Uterus (tissue), 4 donors: ENCODE measurements at places on chromosomes 2 and 18. TPM values are rescaled to one million over a fixed set of nuclear protein-coding genes. Genes with fewer than 3 reads are reported as not detected.

Gene CRIM1
- 51.2 TPM for total RNA-seq

Gene TRPM8
- total RNA-seq: not detected

Gene KCNG2
- total RNA-seq: not detected

Gene IL36A
- total RNA-seq: not detected

Gene ANAPC1
- 6.8 TPM for total RNA-seq

Gene ZNF24
- 22.0 TPM for total RNA-seq

DNA sequence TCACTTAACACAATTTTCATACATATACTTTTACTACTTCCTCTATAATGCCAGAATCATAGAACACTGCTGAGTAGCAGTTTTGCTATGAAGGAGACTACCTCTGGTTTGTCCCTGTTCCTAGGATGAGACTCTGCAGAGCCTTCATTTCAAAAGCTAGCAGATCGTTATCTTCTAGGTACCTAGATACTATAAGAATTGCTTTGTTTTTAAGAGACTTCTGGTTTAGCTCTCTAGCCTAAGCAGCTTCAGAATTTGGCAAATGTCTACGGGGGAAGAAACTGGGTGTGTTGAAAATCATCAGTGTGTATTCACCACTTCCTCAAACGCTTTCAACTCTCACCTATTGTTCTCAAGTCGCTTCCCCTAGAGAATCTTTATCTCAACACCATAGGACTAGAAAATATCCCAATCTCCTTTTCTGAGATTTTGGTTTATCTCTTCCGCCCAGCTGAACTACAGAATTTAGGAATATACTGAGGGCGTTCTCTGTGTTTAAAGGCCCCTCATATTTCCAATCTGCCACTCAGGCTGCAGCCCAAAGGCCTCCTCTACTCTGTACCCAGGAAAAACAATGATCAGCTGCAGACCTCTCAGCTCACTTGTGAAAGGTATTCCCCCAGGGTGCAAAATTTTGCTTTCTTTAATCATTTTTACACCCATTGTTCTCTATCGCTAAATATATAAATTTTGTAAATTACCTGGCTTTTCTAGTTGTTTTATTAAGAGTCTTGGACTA lies 28.7 kb downstream of the SMAD2 start:
- no peaks in the 10 kb centered on the region for H3K27me3 ChIP-seq
- H3K27ac ChIP-seq: no peak overlapping the region
- H3K4me3 ChIP-seq: no peak overlapping the region
- H3K4me1 ChIP-seq: no peaks in the 10 kb centered on the region

GRCh38 chr18:24248359-24248758 lies 109.5 kb downstream of the CABYR start:
- no peaks in the 10 kb centered on the region for H3K4me1 ChIP-seq
- no peaks in the 10 kb centered on the region for H3K36me3 ChIP-seq
- no peak for DNase-seq
- no peak overlapping the region for H3K27ac ChIP-seq

GRCh38 chr18:63457977-63458376 lies 18.8 kb upstream of the SERPINB5 start:
- no peak overlapping the region for H3K4me3 ChIP-seq
- DNase-seq: no peak
- no peaks in the 10 kb centered on the region for H3K36me3 ChIP-seq
- no peaks in the 10 kb centered on the region for H3K4me1 ChIP-seq

DNA sequence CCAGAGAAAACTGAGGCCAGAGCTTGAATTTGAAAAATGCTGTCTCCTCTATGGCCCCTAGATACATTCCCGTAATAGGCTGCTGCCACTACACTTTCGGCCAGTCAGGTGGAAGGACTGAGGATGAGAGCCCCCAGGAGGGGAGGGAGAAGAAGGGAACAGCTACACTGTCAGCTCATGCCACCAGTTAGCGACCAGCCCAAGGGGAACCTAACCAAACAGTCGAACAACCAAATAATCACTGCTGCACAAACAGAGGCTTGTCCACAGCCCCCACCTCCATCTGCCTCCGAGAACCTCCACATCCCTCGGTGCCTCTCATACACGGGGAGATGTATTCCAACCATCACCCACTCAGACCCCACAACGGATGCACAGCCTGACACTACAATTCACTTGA lies 7.3 kb downstream of the ZNF516 start:
- H3K27me3 ChIP-seq: no peaks in the 10 kb centered on the region
- peak overlapping the region; percentile 10 for H3K4me3 ChIP-seq
- H3K36me3 ChIP-seq: no peaks in the 10 kb centered on the region
- H3K4me1 ChIP-seq: peaks cover 6% of the 10 kb centered on the region
- no peak for DNase-seq

- H3K36me3 ChIP-seq: no peaks in the 10 kb centered on the region
- no peaks in the 10 kb centered on the region for H3K27me3 ChIP-seq
- H3K4me1 ChIP-seq: no peaks in the 10 kb centered on the region
- no peak overlapping the region for H3K4me3 ChIP-seq
Measured at GRCh38 chr2:38634684-38635083, 31.2 kb upstream of the GALM start.

DNA sequence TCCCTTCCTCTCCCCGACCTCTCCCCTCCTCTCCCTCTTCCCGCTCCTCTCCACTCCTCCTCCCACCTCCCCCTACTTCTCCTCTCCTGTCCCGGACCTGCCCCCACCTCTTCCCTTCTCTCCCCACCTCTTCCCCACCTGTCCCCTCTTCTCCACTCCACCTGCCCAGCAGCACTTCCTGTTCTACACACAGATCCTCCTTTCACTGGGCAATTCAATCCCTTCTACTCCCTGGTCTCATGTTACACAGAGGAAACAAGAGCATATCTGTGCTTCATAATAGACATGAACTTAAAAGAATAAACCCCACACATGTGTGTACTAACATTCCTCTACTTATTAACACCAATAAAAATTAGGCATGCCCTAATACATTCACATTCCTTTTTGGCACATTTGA lies 34.8 kb downstream of the TIMM21 start:
- no peak for DNase-seq
- H3K4me1 ChIP-seq: no peaks in the 10 kb centered on the region
- no peak overlapping the region for H3K27ac ChIP-seq
- H3K27me3 ChIP-seq: no peaks in the 10 kb centered on the region

- no peaks in the 10 kb centered on the region for H3K27me3 ChIP-seq
- no peak overlapping the region for H3K4me3 ChIP-seq
- H3K27ac ChIP-seq: no peak overlapping the region
- no peaks in the 10 kb centered on the region for H3K36me3 ChIP-seq
- DNase-seq: no peak
- no peaks in the 10 kb centered on the region for H3K4me1 ChIP-seq
Measured at GRCh38 chr2:165872101-165872791, 78.2 kb upstream of the GALNT3 start.

DNA sequence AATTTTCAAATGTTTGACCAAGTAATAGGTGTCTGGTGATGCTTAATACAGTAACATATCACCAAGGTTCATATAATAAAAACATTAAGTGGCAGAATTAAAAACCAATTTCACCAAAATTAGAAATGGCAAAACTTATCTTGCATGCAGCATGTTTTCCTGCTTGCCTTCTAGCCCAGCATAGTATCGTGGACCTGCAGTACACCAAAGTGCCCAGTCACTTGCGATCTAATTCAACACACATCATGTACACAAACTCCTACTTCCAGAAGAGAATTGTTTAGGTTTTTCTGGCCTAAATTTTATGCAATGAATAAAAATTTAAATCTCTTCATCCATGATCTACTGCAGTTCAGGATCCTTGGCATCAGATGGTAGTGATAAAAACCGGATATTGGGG lies 28.9 kb downstream of the LPIN2 start:
- peaks cover 8% of the 10 kb centered on the region for H3K4me1 ChIP-seq
- no peaks in the 10 kb centered on the region for H3K36me3 ChIP-seq
- H3K27ac ChIP-seq: no peak overlapping the region
- no peaks in the 10 kb centered on the region for H3K27me3 ChIP-seq
- DNase-seq: no peak
- H3K4me3 ChIP-seq: no peak overlapping the region

GRCh38 chr2:20175267-20175666 lies 49.7 kb downstream of the SDC1 start:
- no peaks in the 10 kb centered on the region for H3K4me1 ChIP-seq
- no peak overlapping the region for H3K27ac ChIP-seq
- H3K27me3 ChIP-seq: no peaks in the 10 kb centered on the region

DNA sequence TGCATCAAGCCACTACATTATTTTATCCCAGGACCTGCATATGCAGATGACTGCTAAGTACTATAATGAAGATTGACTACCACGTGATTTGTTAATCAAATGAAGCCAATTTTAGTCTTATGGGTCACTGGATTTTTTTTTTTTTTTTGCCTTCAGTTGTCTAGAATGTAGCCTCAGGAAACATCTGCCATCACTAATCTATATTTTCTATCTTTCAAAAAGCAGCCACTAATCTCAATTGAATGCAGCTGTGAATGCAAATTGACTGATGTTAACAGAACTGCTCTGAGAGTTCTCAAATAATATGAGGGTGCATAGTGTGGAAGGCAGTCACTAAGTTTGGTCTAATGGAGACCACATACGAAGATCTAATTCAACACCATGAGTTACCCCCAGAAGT lies 106.3 kb downstream of the ABCA12 start:
- no peaks in the 10 kb centered on the region for H3K4me1 ChIP-seq
- DNase-seq: no peak
- no peaks in the 10 kb centered on the region for H3K27me3 ChIP-seq
- no peak overlapping the region for H3K4me3 ChIP-seq
- H3K36me3 ChIP-seq: no peaks in the 10 kb centered on the region

GRCh38 chr2:235170536-235171521 lies 219.0 kb downstream of the SH3BP4 start:
- no peaks in the 10 kb centered on the region for H3K4me1 ChIP-seq
- H3K27me3 ChIP-seq: no peaks in the 10 kb centered on the region
- H3K4me3 ChIP-seq: no peak overlapping the region
- H3K36me3 ChIP-seq: no peaks in the 10 kb centered on the region
- no peak overlapping the region for H3K27ac ChIP-seq

- no peak overlapping the region for H3K4me3 ChIP-seq
- no peaks in the 10 kb centered on the region for H3K27me3 ChIP-seq
- no peaks in the 10 kb centered on the region for H3K4me1 ChIP-seq
- no peak for DNase-seq
- H3K27ac ChIP-seq: no peak overlapping the region
Measured at GRCh38 chr2:10914272-10914693, 2.5 kb downstream of the KCNF1 start.

DNA sequence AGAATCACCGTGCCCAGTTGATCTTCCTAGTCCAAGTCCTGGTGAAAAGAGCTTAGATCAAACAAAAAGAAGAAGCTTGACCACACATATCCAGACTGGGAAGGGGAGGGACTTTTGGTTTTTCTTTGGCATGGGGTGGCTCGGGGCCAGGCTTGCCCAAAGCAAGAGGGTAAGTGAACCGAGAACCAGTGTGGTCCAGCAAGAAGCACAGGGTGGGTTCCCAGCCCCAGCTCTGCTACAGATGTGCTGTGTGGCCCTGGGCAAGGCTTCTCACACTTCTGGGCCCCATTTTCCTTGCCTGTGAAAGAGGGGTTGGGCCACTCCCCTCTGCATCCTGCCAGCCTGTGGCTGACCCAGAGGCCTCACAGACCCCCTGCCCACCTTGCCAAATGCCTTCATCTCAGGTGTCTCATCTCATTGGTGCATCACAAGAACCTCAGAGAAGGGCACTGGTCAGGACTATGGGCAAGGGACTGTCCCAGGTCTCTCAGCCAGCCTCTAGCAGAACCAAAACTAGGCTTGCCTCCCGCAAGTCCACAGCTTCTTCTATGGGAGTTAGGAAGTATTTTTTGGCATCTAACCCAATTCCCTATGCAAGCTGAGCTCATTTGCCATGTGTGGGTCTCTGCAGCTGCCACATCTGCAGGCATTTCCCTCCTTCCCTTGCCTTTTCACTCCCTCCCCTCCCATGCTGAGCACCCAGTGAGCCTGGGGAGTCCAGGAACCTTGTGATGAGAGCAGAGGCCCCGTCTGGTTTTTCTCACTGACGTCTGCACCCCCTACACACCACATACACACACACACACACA lies 6.9 kb downstream of the ATP6V1B1 start:
- H3K4me3 ChIP-seq: no peak overlapping the region
- H3K36me3 ChIP-seq: no peaks in the 10 kb centered on the region
- no peaks in the 10 kb centered on the region for H3K27me3 ChIP-seq

DNA sequence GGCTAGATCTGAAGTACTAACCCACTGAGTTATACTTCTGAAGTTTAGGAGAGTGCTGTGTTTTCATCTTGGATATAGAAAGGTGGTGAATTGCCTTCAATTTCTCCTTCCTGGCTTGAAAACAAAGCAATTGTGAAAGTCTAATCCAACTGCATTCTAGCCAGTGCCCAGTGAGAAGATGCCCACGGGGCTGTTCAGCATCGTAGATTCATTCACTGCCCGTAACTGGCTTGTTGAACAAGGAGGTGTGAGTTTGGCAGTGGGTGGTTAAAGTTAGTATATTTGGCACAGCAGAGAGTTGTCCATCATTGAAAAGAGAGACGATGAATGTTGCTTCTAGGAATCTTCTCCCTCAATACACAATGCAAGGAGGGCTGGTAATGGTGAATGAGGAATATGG lies 82.3 kb upstream of the RND3 start:
- no peak for DNase-seq
- H3K4me1 ChIP-seq: no peaks in the 10 kb centered on the region
- H3K36me3 ChIP-seq: no peaks in the 10 kb centered on the region
- H3K27me3 ChIP-seq: no peaks in the 10 kb centered on the region

GRCh38 chr2:65504201-65504600 lies 71.8 kb upstream of the SPRED2 start:
- H3K4me3 ChIP-seq: no peak overlapping the region
- no peak overlapping the region for H3K27ac ChIP-seq
- no peak for DNase-seq
- no peaks in the 10 kb centered on the region for H3K36me3 ChIP-seq
- H3K27me3 ChIP-seq: no peaks in the 10 kb centered on the region
- H3K4me1 ChIP-seq: no peaks in the 10 kb centered on the region

- no peaks in the 10 kb centered on the region for H3K27me3 ChIP-seq
- DNase-seq: no peak
- H3K4me3 ChIP-seq: no peak overlapping the region
- no peaks in the 10 kb centered on the region for H3K36me3 ChIP-seq
Measured at GRCh38 chr2:198883604-198884003, 574.1 kb downstream of the SATB2 start.

DNA sequence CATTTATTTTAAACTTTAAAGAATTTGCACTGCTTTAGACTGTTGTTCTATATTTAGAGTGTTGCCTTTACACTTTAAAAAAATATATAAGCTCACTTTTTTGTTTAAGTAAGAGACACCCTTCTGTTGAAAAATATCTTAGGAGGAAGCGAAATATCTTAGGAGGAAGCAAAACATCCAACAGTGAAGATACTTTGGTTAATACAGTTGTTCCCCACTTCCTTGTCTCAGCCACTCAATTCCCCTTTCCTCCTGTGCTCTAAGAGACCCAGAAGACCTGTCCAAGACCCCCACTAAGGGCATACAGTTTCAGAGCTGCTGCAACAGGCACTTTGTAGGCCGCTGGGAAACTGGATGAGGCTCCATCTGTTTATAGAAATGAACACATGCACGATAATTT lies 5.7 kb downstream of the SERPINB8 start:
- DNase-seq: no peak
- no peaks in the 10 kb centered on the region for H3K36me3 ChIP-seq
- no peaks in the 10 kb centered on the region for H3K27me3 ChIP-seq
- no peaks in the 10 kb centered on the region for H3K4me1 ChIP-seq
